ENCODE measurements at places on chromosomes 5 and 9.

- DNase-seq: no peak
These were observed 52.6 kb upstream of the RUFY1 start for GRCh38 chr5:179497636-179498340.

DNA sequence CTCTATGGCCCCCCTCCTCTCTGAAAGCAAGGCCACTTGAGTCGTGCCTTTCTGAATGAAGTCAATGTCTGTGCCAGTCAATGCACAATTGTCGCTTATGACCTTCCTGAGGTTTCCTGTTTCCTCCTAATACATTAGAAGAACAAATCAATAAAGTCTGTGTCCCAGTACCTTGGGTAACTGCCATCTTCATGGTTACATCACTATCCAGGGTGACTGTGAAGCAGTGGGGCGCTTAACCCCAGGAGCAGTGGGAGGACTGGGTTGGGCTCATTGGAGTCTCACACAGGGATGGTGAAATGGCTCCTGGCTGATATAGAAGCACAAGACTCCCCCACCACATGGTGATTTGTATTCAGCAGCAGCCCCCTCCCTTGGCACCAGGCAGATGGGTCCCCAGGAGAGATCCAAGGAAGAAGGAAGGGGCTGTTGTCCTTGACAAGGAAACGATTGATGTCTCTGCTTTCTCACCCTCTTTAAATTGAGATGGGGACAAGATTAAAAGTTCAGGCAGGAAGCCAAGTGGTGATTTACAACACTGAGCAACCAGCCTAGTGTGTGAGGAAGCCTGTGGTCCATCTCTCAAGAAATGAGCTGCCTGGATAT, 261.9 kb upstream of the ZNF462 start:
- no peak for DNase-seq

DNA sequence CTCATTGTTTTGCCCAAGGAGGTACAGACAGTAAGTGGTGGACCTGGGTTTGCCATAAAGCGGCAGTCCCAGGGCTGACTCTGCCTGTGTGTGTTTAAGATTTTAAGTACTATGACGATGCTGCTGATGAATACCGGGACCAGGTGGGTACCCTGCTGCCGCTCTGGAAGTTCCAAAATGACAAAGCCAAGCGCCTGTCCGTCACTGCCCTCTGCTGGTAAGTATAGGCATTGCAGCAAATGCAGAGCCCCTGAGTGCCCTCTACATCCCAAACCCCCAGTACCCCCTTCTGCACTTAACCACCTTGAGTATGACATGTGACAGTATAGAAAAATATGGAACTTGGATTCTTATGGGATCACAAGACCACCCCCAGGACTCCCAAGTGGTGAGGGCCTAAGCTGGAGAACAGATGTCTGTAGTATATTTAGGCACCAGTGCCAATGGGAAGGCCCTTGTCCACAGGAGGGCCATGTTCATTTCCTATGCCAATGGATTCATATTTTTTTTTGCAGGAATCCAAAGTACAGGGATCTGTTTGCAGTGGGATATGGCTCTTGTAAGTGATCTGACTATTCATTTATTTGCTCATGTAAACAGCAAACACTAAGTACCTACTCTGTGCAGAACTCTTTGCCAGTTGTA, 22.0 kb downstream of the ENHO start:
- DNase-seq: no peak

DNA sequence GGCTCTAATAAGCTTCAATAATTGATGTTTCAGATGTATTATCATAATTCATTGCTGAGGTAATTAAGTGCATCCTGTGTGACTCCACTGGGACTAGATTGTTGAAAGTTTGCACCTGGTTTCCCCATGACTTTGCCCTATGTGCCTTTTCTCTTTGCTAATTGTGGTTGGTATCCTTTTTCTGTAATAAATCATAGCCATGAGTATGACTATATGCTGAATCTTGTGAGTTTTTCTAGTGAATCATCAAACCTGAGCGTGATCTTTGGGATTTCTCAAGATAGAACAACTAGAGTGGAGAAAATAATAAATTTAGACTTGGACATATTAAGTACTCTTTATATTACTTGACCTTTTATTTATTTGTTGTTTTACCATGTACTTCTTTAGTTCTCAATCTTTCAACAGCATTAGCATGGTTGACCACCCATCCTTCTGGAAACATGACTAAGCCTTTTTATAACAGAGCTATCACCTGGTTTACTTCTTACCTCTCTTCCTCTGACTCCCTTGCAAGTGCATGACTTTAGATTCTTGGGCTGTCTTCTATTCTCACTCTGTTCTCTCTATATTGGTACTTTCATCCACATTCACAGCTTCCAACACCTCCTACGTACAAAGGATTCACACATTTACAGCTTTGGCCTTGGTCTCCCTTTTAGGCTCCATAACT, 239.6 kb upstream of the TAS2R1 start:
- no peak for DNase-seq

GRCh38 chr5:140168371-140168770, 6.6 kb upstream of the CYSTM1 start:
- no peak for DNase-seq

DNA sequence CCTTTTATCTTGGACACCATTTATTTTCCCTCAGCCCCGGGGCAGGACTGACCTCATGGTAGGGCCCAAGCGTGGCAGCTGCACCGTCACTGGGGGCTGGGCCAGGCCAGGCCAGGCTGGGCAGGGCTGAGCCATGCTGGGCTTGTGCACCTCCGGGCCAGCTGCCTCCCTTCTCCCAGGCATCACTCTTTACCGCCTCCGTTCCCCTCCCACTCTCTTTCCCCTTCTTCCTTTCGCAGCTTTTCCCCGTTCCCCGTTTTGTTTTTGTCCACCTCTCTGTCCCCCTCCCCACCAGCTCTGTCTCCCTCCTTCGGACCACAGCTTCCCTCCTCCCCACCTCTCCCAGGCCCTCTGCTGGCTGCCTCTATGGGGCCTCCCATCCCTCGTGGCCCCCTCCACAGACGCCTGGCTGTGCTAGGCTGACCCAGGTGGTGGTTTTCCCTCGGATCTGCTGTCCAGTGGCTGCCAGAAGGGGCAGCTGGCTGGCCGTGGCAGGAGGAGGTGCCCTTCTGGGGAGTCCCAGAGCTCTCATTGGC, 17.9 kb downstream of the FGF18 start:
- no peak for DNase-seq

GRCh38 chr9:109912082-109912582, 132.1 kb downstream of the PALM2AKAP2 start:
- no peak for DNase-seq

DNA sequence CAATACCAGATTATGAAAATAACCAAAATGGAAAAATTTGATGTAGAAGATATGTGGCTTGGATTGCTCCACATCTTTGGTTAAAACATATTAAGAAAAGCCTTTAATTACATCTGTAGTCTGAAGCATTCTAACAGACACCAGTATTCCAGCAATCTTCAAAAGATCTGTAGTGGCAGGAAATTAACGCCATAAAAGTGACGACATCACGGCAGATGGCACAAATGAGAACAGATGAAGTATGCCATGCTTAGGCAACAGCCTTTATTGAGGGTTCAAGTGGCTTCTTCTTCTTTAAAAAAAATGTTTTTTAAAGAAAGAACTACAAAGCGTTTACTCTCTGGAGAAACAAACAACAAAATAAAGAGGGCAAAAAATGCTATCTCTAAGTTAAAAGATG, 164.2 kb downstream of the MEF2C start:
- no peak for DNase-seq

GRCh38 chr5:176542596-176543427, 5.6 kb upstream of the RNF44 start:
- DNase-seq: no peak

DNA sequence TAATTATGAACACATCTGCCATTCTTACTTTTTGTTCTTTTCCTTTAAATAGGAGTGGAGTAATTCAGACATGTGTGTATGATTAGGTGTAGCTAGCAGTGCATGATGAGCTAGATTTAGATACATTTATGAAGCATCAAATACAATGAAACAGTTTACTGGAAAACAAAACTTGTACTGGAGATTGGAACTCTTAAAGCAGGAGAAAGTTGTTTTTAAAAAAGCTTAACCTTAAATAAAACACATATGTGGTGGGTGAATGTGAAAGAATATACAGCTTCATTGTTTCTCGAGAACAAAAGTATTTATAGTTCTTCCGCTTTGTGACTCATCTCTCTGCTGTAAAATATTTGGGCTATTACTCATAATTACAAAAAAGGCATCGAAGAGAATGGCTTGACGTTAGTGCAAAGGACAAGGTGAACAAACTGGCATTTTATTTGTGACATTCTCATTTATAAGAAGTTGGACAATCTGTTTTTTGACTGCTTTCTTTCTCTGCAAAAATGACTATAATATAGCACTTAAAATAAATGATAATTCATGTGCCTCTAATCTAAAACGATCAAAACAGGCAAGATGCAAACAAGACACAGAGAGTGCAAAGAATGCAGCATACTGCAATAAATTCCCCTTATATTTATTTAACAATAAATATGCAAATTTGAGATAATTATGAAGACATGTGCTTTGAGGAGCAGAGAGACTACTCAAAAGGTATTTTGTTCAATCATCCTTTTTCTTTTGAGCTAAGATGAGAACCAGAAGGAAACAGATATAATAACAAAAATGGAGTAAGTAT, 478.8 kb downstream of the CETN3 start:
- DNase-seq: no peak

DNA sequence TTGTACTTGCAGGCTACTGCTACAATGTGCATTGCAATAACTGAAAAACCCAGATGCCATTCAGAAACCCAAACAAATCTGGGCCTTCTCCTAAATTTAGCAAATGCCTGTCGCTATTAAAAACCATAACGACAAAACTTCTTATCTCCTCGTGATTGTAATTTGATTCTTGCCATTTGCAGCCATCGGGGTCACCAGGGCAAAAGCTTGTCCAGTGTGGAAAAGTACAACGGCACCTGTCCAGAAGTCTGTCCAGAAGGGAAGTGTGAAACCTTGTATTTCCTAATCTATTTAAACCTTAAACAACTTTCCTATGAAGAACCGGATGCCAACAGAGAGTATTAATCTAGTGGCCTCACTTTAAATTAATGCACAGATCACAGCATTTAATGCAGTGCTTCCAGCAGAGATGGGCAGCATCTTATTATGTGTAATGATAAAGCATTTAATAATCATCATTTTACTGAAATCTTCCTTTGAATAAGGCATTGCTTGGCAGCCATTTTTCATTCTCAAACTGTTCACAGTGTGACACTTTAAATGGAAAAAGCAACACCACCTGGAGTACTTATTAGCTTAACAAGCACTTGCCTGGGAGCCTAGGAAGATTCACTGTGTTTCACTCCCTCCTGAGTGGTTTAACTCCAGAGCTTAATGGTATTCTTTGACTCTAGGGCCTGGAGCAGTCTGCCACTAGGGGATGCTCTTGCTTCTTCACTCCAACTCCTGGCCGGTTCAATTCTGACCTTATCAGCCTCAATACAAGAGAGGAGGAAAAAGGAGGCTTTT, 4.9 kb upstream of the C7 start:
- DNase-seq: peak; percentile 72

DNA sequence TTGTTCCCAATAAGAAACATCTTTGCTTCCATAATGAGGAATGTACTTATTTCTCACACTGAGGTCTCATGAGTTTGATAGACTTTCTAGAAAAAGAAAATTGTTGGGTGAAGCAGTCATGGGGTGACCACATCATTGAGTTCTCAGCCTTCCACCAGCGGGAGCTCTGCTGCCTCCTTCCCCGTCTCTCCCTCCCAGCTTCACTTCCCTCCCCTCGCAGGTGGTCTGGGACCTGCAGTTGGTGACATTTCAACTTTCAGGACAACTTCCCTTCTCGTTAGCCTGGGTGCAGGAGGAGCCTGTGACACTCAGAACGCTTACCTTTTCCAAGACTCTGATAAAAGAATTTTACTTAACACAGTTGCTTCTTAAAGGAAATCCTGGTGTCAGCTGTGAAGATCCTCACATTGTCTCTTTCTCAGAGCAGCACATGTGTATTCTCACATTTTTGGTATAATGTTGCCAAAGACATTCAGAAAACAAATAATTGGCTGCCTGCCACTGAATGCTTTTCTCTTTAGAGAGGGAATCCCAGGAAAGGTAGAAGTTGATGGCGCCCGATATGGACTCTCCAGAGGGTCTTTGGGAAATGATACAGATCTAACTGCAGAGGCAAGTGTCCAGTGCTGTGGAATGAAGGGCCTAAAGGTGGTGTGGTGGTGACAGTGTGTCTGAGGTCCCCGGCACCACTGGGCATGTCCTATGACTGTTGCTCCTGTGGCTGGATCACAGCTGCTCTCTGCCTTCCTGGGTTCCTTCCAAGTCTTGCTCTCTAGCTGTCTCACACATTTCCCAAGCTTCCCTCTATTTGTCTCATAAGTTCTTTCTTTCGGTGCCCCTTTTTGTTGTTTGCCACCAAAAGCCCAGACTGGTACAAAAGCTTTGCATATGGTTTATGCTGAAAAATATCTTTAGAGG, 238.1 kb downstream of the GAS1 start:
- DNase-seq: no peak

DNA sequence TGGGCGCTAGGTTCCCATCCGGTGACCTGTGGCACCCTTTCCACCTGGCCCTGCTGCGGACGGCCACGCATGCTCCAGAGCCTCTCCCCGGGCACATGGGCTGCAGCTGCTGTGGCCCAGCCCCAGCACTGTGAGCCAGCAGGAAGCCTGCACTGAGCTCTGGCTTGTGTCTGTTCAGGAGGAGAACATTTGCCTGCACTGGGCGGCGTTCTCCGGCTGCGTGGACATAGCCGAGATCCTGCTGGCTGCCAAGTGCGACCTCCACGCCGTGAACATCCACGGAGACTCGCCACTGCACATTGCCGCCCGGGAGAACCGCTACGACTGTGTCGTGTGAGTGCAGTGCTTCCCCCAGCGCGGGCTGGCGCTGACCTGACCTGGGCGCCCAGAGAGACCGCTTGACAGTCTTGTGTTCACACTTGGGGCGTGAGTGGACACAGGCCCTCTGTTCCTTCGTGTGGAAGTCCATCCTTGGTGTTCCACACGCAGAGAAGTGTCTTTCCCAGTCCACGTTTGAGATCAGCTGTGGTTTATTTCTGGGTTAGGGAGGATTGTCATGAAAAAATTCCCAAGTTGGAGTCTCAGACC, 66.2 kb upstream of the CACNA1B start:
- DNase-seq: no peak

DNA sequence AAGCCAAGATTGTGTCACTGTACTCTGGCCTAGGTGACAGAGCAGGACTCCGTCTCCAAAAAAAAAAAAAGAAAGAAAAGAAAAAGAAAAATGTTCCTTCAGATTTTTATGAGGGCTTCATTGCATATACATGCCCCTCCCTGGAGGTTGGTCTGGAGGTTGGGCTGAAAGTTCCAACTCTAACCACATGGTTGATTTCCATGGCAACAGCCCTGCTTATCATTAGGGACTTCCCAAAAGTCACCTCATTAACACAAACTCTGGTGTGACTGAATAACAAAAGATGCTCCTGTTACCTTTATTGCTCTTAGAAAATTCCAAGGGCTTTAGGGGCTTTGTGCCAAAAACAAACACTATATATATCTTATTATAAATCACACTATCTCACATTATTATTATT, 113.8 kb downstream of the TMC1 start:
- peak; percentile 54 for DNase-seq

- DNase-seq: no peak
These were observed 35.6 kb downstream of the BRINP1 start for GRCh38 chr9:119333507-119334229.

GRCh38 chr9:113247640-113248039, 26.3 kb downstream of the SLC31A1 start:
- no peak for DNase-seq
